Ovary (tissue), 10 donors: ENCODE measurements at places on chromosomes 11 and 22. TPM values are rescaled to one million over a fixed set of nuclear protein-coding genes. Genes with fewer than 3 reads are reported as not detected.

CDC42BPG gene
- total RNA-seq: 6.1 TPM

TTLL1 gene
- total RNA-seq: 7.2 TPM

MS4A7 gene
- 5.9 TPM for total RNA-seq

SHISAL1 gene
- 0.72 TPM for total RNA-seq

EHF gene
- 0.35 TPM for total RNA-seq

OR10A2 gene
- not detected for total RNA-seq

C1QTNF6 gene
- 7.7 TPM for total RNA-seq

NF2 gene
- total RNA-seq: 41.1 TPM

SCO2 gene
- not detected for total RNA-seq

SCGB1C1 gene
- total RNA-seq: not detected

NPAT gene
- total RNA-seq: 18.8 TPM

TREH gene
- total RNA-seq: not detected

CSF2RB gene
- 2.3 TPM for total RNA-seq

KDM4D gene
- total RNA-seq: 1.4 TPM

RFPL2 gene
- not detected for total RNA-seq

DBX1 gene
- total RNA-seq: not detected

OR52H1 gene
- 0.43 TPM for total RNA-seq

CDC42EP2 gene
- total RNA-seq: 23.5 TPM

MMP7 gene
- total RNA-seq: 3.1 TPM

TBC1D10A gene
- total RNA-seq: 31.0 TPM

SLC22A6 gene
- not detected for total RNA-seq

GRIA4 gene
- not detected for total RNA-seq

PRDM11 gene
- 10.7 TPM for total RNA-seq

MCM5 gene
- total RNA-seq: 42.0 TPM

OR4D5 gene
- total RNA-seq: not detected

THYN1 gene
- total RNA-seq: 59.6 TPM

PATE1 gene
- total RNA-seq: not detected

CPT1B gene
- 10.6 TPM for total RNA-seq

VPREB3 gene
- not detected for total RNA-seq

BTG4 gene
- total RNA-seq: not detected

CCDC81 gene
- 1.9 TPM for total RNA-seq

TIMP3 gene
- total RNA-seq: 146 TPM

TNNT3 gene
- not detected for total RNA-seq

PANX3 gene
- total RNA-seq: not detected

BCR gene
- total RNA-seq: 32.3 TPM

KCNJ1 gene
- total RNA-seq: not detected

RGL4 gene
- not detected for total RNA-seq

TRIM29 gene
- 5.9 TPM for total RNA-seq

MYEOV gene
- total RNA-seq: 0.12 TPM

SF1 gene
- total RNA-seq: 336 TPM

VSIG2 gene
- 1.8 TPM for total RNA-seq

SAA2 gene
- total RNA-seq: not detected

OR4D11 gene
- total RNA-seq: not detected

KCTD14 gene
- 5.2 TPM for total RNA-seq

OR8D1 gene
- total RNA-seq: not detected

HBE1 gene
- total RNA-seq: not detected

MPZL2 gene
- total RNA-seq: 16.2 TPM

OR5A1 gene
- not detected for total RNA-seq

MUC5AC gene
- total RNA-seq: not detected

PNPLA3 gene
- 0.76 TPM for total RNA-seq

GAL3ST3 gene
- total RNA-seq: 3.3 TPM

PRR5L gene
- 49.8 TPM for total RNA-seq

PTPRCAP gene
- total RNA-seq: 2.4 TPM

LMO2 gene
- total RNA-seq: 6.9 TPM

SPECC1L gene
- 94.4 TPM for total RNA-seq

LYVE1 gene
- 31.9 TPM for total RNA-seq

DLAT gene
- total RNA-seq: 26.4 TPM

C11orf87 gene
- not detected for total RNA-seq

FAM180B gene
- total RNA-seq: not detected

SCGB1A1 gene
- 11.6 TPM for total RNA-seq
